Fibroblast of lung (primary cell): ENCODE measurements at places on chromosomes 1 and 21. TPM values are rescaled to one million over a fixed set of nuclear protein-coding genes. Genes with fewer than 3 reads are reported as not detected.

CORT gene
- polyA plus RNA-seq: not detected in 2 replicates

LCE6A gene
- polyA plus RNA-seq: not detected in 2 replicates

CLDN17 gene
- not detected in 2 replicates for polyA plus RNA-seq

APCS gene
- not detected in 2 replicates for polyA plus RNA-seq

DCST2 gene
- polyA plus RNA-seq: 0.06 and 0.10 TPM in 2 replicates

TNFRSF8 gene
- polyA plus RNA-seq: 0.05 and 0.15 TPM in 2 replicates

UBE2U gene
- polyA plus RNA-seq: not detected in 2 replicates

HAO2 gene
- polyA plus RNA-seq: not detected in 2 replicates

GREM2 gene
- polyA plus RNA-seq: 6.9 and 26.1 TPM in 2 replicates

NOC2L gene
- 34.1 and 62.0 TPM in 2 replicates for polyA plus RNA-seq

DISC1 gene
- polyA plus RNA-seq: 1.3 and 2.0 TPM in 2 replicates

CLDN8 gene
- polyA plus RNA-seq: not detected in 2 replicates

PHTF1 gene
- polyA plus RNA-seq: 15.4 and 16.9 TPM in 2 replicates

DNA sequence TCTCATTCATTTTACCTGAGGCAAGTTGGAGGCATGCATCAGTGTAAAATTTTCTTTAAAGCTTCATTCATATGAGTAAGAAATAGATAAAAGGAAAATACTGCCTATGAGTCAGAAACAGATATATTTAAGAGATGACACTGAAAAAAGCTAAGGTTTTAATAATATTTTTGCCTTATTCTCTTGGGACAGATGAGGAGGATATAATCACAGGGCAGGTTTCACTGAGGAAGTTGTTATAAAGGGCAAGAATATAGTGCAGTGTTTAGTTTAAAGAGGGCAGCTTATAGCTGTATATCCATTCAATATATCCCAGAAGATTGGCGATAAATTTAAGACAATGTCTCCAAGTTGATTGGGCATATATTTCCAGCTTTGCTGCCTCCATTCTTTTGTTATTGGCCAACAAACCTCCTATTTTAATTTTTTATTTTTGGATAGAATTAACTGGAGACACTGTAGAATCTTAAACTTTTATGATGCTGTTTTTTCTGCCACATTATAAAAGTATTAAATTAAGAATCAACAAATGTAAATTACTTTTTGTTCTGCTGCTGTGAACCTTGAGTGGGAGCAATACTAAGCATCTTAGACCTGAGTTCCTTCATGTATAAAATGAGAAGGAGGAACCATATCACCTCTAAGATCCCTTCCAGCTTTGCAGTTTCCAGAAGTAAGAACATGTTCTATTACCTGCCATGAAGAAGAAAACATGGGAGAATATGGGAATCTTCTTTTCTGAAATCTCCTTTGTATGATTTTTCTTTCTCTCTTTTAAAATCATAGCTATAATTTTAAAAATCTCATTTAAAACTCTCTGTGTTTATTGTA is 171.6 kb downstream of the S1PR1 start:
- DNase-seq: no peak

DNA sequence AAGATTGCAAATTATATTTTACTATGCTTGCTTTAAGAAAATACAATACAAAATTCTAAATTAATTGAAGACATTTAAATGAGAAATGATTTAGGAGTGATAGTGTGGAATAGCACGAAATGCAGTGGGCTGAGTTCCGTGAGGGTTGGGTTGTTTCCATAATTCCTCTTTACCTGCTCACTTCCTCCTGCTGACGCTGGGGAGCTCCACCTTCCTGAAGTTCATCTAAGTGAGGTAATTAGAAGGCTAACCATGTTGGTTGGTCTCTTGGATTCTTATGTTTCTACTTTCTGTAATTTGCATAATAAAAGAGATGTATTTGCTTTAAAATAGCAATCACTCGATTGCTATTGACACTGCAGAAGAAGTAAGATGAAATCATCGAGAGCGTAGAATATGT is 4.7 kb downstream of the OR14I1 start:
- DNase-seq: no peak

- DNase-seq: no peak
These were observed 93.9 kb downstream of the ATP5PO start for GRCh38 chr21:33821503-33822322.

- DNase-seq: no peak
These were observed 945 bp downstream of the RNPEP start for GRCh38 chr1:201983380-201983805.

GRCh38 chr21:42784276-42784675 is 95.1 kb downstream of the WDR4 start:
- DNase-seq: no peak

DNA sequence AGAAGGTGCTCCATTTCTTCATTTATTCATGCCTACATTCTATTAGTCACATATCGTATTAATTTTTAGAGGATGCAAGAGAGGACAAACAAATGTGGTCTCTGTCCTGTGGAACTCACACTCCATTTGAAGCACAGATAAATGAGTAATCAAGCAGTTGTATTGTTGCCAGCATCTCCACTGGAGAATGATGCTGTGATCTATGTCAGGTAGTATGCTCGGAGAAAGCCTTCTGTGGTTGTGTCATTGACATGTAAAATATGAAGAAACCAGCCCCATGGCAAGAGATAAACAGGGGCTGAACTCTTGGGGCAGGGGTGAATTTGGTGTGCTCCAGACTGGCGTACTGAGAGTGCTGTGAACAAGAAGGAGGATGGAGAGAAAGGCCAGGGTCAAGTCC is 101.2 kb downstream of the FASLG start:
- no peak for DNase-seq

DNA sequence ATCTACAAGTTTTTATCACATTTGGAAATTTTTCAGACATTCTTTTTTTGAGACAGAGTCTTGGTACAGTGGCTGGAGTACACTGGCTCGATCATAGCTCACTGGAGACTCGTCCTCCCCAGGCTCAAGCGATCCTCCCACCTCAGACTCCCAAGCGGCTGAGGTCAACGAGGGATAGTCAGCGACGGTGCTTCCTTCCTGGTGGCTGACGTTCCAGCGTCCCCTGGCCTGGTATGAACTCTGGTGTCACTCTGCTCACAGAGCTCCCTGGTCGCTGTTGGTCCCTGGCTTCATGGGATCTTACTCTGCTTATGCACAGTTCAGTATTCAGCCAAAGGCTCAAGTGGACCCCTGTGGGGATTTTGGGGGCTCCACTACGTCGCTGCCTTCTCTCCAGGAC is 3.5 kb upstream of the ARHGEF16 start:
- no peak for DNase-seq

DNA sequence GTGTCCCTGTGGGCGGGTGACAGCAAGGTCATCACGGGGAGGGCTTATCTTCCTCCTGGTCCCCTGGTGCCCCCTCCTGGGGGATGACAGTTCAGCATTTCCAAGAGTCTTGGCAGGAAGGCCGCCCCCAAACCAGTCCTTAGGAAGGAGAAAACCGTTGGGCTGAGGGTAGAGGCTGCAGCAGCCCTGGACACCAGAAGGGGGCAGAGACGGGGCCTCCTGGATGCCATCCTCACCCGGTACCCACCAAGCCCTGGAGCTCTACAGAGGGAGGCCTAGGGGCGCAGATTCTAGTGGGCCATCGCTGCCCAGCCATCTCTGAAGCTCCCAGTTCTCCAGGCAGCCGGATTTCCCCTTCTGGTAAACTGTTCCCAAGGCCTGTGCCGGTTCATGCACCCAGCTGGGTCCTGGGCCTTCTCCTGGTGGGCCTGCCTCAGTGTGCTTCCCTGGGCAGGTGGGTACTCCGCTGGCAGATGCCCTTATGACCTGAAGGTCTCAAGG is 14.8 kb upstream of the ZNF669 start:
- peak; percentile 21 for DNase-seq

DNA sequence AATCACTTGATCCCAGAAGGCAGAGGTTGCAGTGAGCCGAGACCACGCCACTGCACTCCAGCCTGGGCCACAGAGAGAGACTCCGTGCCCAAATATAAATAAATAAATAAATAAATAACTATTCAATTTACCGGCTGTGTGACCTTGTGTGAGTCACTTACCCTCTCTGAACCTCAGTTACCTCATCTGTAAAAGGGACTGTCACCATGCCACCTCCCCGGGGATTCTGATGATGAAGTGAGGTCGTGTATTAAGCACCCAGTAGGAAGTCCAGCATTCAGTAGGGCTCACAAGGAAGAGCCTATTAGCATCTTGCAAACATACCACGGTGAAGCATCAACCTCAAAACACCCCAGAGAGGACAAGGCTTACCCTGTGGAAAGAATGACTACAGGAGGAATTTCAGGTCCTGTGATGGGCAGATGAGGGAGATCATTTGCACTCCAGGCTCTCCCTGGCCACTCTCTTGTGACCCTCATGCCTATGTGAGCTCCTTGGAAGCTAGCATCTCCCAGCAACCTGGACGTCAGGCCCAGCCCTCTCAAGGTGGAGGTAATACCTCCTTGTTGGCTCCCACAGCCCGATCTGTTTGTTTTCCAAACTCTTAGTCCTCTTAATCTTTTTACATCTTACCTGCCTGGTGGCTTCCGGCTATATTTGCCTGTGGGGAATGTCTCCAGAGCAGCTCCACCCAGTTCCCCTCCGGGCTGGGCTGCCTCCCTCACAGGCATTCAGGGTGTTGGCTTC is 7.6 kb upstream of the C1QA start:
- no peak for DNase-seq

DNA sequence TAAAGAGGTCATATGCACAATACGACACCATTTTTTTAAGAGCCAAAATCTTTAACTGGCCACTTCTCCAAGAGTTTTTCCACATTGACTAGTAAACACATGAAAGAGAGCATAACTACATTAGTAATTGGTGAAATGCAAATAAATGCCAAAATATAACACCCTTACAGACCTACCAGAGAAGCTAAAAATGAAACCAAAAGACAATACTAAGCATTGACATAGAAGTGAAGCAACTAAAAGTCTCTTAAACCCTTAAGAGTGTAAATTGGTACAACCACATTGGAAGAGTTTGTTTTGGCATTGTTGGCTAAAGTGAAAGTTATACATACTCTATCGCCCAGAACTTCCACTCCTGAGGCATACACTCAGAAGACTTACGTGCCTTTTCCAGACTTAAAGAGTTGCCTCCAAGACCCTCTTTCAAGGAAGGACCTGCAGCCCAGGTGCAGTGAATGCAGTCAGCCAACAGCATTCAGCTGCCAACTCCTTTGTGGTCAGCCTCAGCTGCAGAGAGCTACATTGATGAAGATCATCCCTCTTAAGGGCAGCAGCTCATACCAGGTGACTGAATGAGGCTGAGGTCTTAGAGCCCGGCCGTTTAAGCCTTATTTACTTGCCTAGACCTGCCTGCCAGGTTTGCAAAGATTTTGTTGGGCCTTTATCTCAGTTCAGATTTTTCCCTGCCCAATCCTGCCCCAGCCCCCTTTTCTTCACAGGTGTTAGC is 839.1 kb upstream of the ADGRL2 start:
- peak; percentile 4 for DNase-seq

GRCh38 chr1:63668298-63668697 is 75.1 kb downstream of the PGM1 start:
- DNase-seq: no peak

DNA sequence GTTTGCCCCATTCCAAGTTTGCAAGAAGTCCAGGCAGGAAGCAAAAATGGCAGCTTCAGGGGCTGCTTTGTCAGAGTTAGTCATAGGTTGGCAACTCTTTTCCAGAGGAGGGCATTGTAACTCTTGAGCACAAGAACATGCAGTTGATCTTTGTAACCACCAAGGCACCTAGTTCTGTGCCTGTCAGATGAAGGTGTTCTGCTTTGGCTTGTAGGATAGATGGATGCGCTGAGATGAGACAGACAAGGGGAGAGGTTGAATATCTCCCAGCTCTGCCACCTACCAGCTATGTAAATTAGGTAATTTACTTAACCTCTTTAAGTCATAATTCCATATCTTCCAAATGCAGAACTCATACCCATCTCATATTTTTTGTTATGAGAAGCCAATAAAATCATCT is 89.3 kb downstream of the ZNF648 start:
- DNase-seq: no peak

- no peak for DNase-seq
These were observed 56.0 kb upstream of the DPYD start for GRCh38 chr1:97976801-97977200.

- no peak for DNase-seq
These were observed 1.9 kb upstream of the FOXJ3 start for GRCh38 chr1:42336978-42337377.

- DNase-seq: peak; percentile 24
These were observed 12.0 kb downstream of the XCL2 start for GRCh38 chr1:168531615-168532345.

GRCh38 chr1:91683598-91683951 is 182.9 kb downstream of the CDC7 start:
- DNase-seq: no peak
